C1 segment of cervical spinal cord (tissue), 14 donors: ENCODE measurements at places on chromosomes 13 and 19.
A peak's percentile ranks its signal among the peaks of the same experiment; 100 is the strongest.

DNA sequence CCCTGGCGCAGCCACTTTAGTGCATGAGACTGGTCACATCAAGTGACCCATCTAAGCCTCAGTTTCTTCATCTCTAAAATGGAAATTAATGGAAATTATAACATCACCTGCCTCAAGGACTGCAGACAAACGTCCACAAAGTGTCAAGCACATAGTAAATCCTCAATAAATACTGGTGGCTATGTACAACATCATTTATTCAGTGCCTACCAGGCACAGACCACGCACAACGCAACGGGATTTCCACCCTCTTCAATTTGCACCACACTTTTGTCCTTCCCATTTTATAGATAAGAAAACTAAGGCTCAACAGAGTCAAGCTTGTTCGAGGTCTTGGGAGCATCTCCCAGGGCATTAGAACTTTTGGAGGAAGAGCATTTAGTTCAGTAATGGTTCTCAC, 1.4 kb downstream of the ELAVL1 start:
- DNase-seq, result no peak

GRCh38 chr13:113110048-113110851, 4.7 kb downstream of the F7 start:
- DNase-seq, result no peak

DNA sequence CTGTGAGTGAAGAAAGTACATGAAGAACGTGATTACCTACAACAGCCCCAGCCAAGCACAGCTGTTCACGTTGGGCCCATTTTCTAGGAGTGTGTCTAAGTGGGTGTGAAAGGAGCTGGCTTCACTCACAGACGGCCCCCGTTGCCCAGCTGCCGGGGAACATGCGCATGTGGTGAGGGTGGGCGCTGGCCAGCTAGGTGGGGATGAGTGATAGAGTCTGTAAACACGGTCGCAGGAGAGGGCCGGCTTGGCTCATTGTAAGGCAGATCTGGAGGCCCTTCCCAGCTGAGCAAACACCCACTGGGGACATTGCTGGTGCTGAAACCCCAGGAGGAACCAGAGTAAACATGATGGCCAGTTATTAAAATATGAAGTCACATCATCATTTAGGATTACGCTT, 160.5 kb downstream of the TEX29 start:
- DNase-seq, result no peak

GRCh38 chr19:49431330-49431749, 6.2 kb downstream of the GFY start:
- no peak for DNase-seq

- no peak for DNase-seq
Observed at GRCh38 chr19:51921949-51922348, 5.3 kb upstream of the ZNF613 start.

GRCh38 chr19:16587833-16588823, 15.9 kb upstream of the SLC35E1 start:
- peak; percentile 43 for DNase-seq

- DNase-seq, result no peak
Observed at GRCh38 chr13:26498656-26499601, 58.6 kb upstream of the WASF3 start.

DNA sequence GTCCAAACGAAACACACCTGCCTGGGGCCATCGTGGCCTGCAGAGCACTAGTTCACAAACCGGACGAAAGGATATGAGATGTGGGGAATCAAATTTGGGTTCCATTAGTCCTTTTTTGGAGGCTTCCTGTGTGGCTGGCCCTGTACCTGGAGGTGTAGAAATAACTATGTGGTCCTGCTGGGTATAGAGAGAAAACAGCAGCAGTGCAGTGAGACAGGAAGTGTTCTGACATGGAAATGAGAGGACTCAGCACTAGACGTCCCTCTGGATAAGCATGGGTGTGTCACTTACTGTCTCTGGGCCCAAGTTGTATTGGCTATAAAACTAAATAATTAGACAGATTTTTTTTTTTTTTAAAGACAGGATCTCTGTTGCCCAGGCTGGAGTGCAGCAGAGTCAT, 12.3 kb downstream of the KDELR1 start:
- DNase-seq, result no peak

DNA sequence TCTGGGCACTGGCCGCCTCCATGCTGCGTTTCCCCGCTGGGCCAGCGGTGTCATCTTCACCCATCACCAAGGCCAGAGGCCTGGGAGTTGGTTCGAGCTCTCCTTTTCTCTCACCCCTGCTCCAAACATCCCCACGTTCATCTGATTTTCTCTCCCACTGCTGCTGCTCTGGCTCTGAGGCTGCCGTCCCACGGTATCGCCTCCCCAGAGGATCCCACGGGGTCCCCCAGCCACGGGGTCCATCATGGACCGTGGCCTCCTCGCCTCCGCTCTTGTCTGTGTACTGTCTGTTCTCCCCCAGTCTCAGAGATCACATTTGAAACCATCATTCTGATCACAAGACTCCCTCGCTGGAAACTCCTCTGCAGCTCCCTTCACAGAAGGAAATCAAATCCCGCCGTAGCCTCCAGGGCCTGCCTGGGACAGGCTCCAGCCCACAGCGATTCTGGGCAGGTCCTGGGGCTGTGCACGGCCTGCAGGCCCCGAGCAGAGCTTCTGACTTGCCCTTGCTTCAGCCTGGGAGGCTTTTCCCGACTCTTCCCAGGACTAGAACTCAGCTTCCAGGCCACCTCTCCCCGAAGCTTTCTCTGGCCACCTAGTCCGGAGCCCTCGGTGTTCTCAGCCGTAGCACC, 64.2 kb downstream of the SOX1 start:
- DNase-seq, result no peak

DNA sequence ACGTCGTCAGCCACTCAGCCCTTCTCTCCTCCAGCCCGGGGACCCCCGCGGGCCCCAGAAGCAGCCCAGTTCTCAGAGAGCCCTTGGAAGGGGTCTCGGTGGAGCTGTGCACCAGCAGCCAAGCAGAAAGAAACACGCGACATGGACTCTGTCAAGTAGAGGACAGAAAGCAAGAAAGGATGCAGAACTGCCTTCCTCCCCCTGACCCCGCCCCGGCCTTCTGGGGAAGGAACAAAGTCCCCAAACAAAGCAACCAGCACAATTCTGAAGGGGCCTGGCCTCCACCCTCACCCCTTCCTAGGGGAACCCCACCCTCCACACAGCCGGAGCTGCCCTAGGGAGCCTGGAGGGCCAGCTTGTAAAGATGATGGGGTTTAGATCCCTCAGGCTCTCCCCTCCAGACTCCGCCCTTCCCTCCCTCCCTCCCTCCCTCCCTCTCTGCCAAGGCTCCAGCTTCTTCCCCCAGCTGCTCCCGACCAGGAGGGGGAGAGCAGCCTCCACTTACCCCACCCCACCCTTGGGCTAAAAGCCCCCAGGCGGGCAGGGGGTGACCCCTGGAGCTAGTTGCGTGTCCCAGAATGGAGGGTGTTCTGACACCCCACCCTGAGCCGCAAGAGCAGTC, 7.8 kb downstream of the LYL1 start:
- no peak for DNase-seq

GRCh38 chr19:45899919-45900589, 2.4 kb downstream of the MYPOP start:
- DNase-seq, result no peak

DNA sequence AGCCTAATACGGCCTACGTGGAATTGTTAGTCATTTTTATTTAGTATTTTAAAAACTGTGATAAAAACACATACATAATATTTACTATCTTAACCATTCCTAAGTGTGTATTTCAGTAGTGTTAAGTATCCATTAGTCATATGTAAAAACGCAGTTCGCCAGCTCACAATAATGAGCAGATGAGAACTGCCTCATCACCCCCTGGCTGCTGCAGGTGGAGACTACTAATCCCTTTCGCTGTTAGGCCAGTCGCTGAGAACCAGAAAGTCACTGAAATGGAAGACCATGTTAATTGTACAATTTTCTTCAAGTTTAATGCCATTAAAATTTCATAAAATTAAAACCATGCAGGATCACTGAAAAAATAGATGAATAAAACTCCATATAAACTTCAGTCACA, 1.6 kb downstream of the ESD start:
- DNase-seq, result no peak

DNA sequence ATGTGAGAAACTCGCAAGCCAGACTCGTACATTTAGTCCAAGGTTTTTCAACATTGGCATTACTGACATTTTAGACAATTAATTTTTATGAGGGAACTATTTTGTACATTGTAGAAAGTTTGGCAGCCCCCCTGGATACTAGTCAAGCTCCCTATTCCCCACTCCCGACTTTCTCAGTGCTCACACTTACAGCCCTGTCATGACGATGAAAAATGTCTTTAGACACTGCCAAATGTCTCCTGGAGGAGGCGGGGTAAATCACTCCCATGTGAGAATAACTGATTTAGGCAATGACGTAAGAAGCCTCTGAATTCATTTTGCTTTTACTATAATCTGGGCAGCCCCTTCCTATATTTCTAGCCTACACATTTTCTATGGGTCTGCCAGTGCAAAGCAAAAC, 535.8 kb upstream of the KLHL1 start:
- DNase-seq, result no peak

DNA sequence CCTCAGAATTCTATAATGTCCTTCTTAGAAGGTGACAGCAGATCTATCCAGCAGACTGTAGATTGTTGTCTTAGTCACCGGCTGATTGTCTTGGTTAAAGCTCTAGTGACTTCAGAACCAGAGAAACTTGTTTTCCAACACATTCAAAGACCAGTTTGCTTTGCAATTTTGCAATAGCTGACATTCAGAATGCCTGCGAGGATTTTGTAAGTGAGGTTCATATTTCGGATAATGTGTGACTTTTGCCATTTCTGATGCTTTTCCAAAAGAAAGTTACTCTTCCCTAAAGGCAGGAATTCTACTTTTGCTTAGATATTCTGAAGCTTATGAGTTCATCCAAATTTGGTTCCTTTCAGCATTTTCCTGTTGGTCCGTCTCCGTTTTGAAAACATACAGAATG, 13.2 kb downstream of the SPINT2 start:
- no peak for DNase-seq

DNA sequence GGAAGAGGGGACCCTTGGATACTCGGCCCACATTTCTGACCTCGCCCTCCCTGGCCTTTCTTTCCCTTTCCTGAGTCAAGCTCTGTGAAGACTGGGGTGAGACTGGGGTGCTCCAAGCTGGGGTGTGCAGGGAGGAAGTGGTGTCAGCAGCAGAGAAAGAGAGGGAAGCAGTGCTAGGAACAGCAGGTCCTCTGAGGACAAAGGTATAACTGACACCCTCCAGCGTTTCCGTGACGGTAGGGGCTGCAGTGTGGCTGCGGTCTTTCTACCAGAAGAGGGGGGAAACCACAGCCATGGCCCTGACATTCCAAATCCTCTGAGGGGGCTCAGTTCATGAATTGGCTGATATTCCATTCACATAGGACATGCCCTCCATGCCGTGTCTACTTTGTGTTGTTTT, 1.1 kb downstream of the KIR3DL2 start:
- DNase-seq, result no peak

DNA sequence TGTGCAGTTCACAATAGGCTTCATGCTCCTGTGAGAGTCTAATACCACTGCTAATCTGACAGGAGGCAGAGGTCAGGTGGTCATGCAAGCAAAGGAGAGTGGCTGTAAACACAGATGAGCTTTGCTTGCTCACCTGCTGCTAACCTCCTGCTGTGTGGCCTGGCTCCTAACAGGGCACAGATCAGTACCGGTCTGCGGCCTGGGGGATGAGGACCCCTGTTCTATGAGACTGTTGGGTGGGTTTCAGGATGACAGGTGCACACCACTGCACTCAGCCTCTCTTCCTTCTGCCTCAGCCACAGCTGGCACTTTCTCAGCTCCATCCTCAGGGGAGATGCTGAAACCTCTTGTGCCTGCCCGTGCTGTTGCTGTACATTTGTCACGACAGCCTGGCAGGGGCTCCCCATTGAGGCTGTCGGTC, 9.7 kb downstream of the CLEC4G start:
- no peak for DNase-seq

DNA sequence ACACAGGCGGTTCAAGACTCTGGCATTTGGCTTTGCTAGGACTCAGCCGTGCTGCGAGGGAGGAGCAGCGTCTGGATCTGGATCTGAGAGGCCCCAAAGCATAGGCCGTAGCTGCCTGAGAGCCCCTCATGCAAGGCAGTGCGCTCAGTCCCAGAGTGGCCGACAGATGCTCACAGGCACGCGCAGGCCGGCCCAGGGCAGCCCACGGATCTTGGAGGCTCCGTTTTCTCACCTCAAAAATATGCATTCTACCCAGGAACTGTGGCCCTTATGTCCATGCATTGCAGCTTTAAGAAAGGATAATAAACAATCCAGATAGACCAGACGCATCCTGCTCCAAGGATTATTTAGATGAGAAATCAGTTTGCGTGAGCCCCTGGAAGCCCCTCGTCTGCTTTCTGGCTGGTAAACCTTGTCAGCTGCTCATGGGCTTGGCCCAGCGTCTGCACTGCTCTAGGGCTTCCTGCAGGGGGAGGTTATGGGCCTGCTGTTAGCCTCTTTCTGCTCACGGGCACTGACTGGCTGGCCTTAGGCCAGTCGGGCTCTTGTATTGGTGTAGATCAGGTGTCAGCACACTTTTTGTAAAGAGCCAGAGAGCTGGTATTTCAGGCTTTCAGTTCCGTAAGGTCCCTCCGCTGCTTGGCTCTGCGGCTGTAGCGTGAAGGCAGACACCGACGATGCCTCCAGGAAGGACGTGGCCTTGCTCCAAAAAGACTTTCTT, 24.2 kb downstream of the TEX29 start:
- no peak for DNase-seq

GRCh38 chr13:41059456-41060081, 1.7 kb upstream of the WBP4 start:
- DNase-seq, result peak; percentile 41

GRCh38 chr13:30340331-30341250, 33.2 kb upstream of the KATNAL1 start:
- peak; percentile 7 for DNase-seq

DNA sequence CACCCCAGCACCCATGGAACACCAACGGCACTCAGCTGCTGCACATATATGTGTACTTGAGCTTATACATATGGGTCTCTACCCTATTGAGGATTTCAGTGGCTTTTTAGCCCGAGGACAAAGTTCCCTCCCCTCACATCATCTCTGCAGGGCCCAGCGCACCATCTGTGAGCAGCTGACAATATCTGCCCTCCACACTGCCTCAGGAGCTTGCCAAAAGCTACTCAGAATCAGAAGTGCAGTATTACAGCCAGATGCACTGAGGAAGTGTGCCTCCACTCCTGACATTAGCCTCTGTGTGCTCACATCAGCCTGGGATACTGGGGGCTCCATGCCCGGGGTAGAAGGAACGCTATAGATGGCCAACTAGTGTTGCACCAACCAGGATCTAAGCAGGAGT, 903.9 kb downstream of the UQCRFS1 start:
- DNase-seq, result no peak

DNA sequence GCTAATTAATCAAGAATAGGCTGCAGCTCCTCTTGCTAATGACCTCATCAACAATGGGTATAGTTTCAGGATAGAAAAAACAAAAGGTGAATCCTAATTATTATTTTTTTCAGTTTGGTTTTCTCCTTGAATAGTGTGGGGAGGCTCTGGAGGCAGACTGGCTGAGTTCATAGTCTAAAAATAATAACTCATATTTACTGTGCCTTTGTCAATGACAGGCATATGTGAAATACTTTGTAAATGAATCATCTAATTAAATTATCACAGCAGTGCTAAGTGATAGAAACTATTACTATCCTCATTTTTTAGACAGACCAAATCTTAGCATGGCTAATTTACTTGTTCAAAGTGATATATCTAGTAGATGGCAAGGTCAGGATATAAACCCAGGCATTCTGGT, 1261.0 kb upstream of the SLC10A2 start:
- no peak for DNase-seq
